ENCODE measurements at places on chromosomes 6 and 20.

DNA sequence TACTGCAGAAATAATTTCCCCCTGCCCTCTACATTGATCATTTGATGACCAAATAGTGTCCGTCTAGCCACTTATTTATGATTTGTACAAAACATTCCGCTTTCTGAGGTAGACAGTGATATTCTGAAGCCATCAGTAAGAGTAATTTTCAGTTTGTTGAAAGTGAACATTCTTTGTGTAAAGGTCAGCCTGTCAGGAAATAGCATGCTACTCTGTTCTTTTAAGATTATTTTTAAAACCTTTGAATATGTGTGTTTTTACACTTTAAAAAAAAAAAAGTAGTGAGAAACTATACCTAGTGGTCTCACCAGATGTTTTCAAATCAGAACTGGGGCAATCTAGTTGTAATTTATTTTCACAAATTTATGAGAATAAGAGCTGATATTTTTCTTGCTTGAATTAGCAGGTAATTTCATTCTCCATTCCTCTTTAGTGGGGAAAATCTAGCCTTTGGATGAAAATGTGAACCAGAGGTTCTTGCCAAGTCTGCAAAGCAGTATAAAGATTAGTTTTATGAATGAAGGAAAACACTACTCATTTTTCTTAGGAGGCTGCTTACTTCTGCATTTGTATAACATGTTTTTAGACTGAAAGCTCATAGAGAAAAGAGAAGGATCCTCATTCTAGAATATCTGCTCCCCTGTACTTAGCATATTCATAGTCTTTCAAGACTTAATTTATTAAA is 12.1 kb upstream of the REV3L start:
- DNase-seq: no peak

GRCh38 chr6:112338166-112338709 is 8.9 kb upstream of the RFPL4B start:
- no peak for DNase-seq

GRCh38 chr20:54985091-54985490 is 509.7 kb downstream of the DOK5 start:
- DNase-seq: no peak

DNA sequence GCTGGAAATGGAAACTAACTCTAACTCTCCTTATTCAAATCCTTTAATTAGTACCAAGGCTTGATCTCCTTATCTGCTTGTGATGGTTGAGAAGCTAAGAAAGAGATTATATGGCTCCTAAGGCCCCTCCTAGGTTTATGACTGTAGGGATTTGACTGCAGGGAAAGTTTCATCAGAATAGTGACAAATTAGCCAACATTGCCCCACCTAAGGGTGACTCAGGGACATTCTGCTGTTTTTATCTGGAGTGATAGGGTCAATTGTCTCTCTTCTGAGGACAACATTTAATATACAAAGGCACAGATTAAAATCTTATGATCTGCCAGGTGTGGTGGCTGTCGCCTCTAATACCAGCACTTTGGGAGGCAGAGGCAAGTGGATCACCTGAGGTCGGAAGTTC is 138.1 kb upstream of the MARCKS start:
- no peak for DNase-seq

DNA sequence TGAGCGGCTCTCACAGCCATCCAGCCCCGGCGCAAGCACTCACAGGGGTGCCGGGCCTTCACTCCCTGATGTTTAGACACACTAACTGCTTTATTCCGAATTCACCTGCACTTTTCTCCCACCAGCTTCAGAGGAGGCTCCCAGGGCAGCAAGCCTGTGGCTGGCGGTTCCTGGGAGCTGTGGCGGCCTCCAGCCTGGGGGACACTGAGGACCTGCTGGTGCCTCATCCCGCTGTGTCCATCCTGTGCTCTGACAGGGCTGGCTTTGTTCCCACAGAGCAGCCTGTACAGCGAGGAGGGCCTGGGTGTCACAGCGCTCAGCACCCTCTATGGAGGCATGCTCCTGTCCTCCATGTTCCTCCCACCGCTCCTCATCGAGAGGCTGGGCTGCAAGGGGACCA is 3.1 kb downstream of the UNC93A start:
- no peak for DNase-seq

DNA sequence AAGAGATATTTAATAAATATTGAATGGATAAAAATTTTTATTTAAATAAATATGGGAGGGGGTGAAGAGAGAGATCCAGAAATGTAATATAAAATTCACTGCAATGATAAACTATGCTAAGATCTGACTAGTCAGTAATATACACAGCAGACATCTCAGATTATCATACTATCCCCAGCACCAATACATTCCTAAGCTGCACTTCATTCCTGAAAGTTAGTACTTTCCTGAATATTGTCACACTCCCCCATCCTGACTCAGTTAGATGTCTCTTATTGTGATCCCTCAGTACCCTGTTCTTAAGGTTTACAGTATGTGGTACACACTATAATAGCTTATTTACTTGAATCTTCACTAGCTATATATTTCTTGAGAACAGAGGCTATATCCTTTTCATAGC is 88.3 kb upstream of the KCNQ5 start:
- DNase-seq: no peak

- DNase-seq: peak; percentile 18
Measured at GRCh38 chr6:26295691-26296555, 69.1 kb upstream of the BTN3A2 start.

DNA sequence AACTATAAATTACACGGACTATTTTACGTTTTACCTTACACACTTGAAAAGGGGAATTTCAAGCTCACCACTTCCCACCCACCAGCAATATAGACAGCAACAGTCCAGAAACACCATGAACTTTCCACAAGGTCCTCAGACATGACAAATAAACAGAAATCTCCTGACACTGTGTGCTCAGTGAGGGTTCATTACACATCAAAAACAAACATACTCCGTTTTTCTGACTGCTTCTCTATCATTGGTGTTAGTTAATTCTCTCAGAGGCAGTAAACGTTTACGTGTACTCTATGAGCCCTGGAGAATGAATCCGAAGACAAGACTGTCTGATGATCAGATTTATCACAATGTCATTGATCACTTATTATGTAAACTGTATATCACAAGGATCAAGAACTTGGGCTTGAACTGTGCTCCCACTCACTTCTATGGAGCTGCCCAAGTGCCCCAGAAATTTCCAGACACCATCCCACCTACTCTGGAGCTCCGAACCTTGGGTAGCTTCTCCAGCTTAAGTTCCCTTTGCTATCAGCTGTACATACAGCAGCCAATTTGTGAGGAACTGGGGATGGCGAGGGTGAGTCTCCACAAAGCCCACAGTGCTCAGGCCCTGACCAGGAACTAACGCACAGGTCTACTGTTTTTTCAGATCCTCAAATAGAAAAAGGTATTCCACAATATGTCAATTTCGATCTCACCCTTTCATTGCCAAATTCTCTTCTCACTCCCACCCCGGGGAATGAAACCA is 86.0 kb downstream of the ALDH8A1 start:
- no peak for DNase-seq

DNA sequence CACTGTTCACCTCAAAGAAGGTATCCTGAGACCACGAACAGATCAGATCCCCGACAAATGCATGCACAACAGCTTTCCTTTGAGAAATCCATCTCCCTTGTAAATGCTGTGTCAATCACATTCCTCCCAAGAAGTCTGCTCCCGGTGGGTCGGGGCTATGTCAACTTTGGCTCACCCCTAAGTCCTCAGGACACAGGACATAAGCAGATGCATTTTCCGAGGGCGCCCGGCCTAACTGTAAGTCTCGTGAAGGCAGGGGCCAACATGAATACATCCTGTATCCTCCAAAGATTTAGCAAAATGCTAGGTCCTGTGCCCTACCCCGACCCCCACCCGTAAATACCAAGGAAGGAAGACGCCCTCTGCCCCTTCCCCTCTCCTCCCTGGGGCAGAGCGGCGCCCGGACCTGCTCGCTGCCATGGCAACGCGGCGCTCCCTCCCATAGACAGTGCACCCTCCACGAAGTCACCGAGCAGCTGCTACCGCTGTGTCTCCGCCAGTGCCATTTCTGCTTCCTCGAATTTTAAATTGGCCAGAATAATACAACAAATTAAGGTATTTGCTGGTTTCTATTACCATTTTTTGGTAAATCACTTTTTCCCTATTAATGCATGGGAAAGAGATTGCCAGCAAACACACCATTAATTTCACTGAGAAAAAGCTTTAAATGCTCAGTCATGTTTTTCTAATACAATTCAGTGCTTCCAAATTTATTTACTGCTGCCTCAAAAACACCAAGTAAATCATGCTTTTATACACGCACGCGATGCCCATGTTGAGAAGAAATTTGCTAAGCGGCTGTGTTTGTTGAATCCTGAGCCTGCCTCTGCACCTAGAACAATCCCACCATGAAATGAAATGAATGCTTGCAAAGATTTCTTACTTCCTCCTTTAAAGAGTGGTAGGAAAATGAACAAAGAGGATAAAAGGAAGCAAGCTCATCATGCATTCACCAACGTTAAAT is 100.6 kb downstream of the PCSK2 start:
- no peak for DNase-seq

- no peak for DNase-seq
Measured at GRCh38 chr6:162722226-162722625, 5.3 kb downstream of the PRKN start.

- DNase-seq: no peak
Measured at GRCh38 chr6:143843677-143843999, 500 bp downstream of the LTV1 start.

- DNase-seq: no peak
Measured at GRCh38 chr20:44615169-44615791, 32.9 kb downstream of the PKIG start.

GRCh38 chr20:52751571-52751970 is 220.6 kb upstream of the TSHZ2 start:
- DNase-seq: no peak

- no peak for DNase-seq
Measured at GRCh38 chr6:142075516-142076101, 57.1 kb upstream of the GJE1 start.

- DNase-seq: no peak
Measured at GRCh38 chr6:108363889-108364313, 69.0 kb downstream of the AFG1L start.

DNA sequence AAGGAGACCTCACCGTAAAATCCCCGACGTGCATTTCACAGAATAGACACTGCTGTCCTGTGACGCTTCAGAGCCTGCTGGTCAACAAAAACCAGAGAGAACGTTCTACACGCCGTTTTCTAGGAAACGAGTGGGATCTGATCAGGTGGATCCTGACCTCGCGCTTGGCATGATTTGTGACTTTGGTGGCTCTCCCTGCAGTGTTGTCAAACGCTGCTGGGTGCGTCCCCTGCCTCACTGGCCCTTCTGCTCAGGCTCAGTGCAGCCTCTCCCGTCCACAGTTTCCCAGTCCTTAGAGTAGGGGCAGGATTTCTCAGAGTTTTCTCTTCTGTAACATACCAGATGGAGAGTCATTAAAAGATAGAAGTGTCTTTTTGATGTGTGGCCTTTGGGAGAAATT is 27.6 kb upstream of the IRF4 start:
- DNase-seq: no peak

DNA sequence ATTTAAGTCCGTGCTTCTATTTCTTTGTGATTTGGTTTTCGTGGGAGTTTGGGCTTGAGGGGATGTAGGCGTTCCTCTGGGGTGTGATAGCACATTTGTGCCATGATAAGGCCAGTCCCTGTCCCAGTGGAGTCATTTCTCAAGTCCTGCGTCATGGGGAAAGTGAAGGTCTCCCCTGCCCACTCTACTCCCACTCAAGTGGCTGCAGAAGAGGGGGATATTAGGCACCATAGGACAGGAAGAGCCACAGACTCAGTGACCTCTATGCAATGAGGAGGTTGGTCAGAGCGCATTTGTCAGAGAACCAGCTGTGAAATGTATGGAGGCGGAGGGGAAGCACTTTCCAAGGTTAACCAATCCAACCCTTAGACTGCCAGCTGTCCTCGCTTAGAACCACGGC is 51.9 kb upstream of the EDN1 start:
- no peak for DNase-seq

DNA sequence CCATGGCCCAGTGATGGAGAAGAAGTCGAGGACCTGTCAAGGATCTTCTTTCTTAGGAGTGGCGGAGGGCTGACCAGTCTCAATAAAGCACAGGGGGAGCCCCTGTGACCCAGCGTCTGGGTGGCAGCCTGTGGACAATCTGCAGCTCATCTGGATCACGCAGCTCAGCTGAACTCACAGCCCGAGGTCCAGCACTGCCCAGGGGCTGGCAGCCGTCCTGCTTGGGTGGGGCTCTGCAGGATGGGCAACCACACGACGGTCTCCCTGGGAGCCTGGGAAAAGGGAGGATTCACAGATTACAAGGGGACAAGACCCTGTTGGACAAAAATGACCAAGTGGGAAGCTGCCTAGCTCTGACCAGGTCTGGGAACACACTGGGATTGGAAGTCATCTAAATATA is 110.8 kb downstream of the MYLK4 start:
- no peak for DNase-seq

- no peak for DNase-seq
Measured at GRCh38 chr20:5172167-5172601, 45.4 kb downstream of the CDS2 start.

DNA sequence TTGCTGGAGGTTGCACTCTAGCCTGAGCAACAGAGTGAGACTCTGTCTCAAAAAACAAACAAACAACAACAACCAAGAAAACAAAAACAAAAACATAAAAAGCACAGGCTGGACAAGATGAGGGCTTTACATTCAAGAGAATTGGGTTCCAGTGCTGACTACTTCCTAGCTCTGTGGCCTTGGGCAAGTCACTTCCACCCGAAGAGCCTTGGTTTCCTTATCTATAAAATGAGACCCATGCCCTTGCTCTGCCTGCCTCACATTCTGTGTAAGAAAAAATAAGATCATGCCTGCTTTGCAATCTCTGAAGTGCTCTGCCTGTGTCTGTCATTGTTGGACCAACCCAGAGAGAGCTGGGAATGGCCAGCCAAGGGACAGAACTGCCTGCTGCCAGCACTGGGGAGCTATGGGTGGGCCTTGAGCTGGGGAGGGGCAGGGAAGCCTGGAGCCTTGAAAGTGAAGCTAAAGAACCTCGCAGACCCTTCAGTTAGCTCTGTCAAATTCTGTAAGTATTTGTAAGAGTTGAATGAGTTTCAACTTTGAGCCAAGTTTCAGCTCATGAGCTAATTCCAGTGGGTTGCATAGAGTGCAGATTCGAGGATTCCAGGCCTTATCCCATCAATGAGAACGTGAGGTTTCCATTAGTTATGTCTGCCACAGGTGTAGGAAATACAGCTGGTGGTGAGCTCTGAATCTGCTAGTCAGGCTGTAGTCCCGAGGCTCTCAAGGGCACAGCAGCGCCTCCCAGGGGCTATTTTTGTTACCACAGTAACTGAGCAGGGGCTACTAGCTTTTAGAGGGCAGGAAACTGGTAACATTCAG is 93.2 kb downstream of the DLGAP4 start:
- DNase-seq: no peak

GRCh38 chr6:40276141-40276540 is 311.0 kb downstream of the LRFN2 start:
- DNase-seq: no peak

- no peak for DNase-seq
Measured at GRCh38 chr6:78700991-78701390, 166.4 kb upstream of the IRAK1BP1 start.

DNA sequence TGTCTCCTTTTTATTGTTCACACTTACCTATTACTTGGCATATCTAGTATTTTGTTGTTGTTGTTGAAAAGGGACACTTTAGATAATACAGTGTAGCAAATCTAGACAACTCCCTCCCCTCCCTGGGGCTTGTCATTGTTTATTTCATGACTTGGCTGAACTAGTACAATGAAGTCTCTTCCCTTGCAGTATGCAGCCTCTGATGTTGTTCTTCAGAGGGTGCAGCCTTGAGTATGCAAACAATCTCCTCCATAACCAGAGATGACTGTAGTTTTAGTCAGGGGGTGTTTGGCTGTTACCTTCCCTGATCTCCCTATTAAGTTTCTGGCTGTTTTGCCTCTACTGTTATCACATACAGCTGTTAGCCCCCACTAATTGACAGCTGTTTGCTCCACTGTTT is 315.4 kb upstream of the RUNX2 start:
- no peak for DNase-seq
